ENCODE measurements at places on chromosomes 3 and 15.

DNA sequence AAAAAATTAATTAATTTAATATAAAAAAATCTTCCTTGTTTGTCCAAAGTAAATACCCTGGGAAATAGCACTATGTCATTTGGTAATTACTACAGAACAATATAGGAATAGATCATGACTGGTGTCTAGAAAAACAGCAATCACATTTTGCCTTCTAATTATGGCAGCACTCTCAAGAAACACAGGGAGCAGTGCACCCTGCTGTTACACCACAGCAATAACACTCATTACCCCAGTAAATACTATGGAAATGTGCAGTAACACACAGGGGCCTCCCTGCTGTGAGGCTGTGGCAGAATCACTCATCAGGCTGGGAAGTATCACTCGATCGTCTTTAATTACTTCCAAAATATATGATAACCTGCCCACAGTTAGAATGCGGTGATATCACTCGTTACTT is 646.0 kb downstream of the TUSC7 start:
- H3K27me3 ChIP-seq, result no peaks in the 10 kb centered on the region
- DNase-seq, result no peak
- no peaks in the 10 kb centered on the region for H3K4me1 ChIP-seq
- no peak overlapping the region for H3K4me3 ChIP-seq

GRCh38 chr3:116103868-116104530 is 341.3 kb downstream of the LSAMP start:
- no peak for DNase-seq
- H3K4me1 ChIP-seq, result no peaks in the 10 kb centered on the region
- no peak overlapping the region for H3K27ac ChIP-seq

- no peak for DNase-seq
- H3K27ac ChIP-seq, result no peak overlapping the region
- no peaks in the 10 kb centered on the region for H3K36me3 ChIP-seq
- no peak overlapping the region for H3K4me3 ChIP-seq
- H3K4me1 ChIP-seq, result no peaks in the 10 kb centered on the region
Measured at GRCh38 chr3:138459619-138460535, 25.5 kb downstream of the ESYT3 start.

GRCh38 chr3:166263460-166263859 is 426.2 kb upstream of the BCHE start:
- no peak overlapping the region for H3K27ac ChIP-seq
- no peak for DNase-seq
- H3K36me3 ChIP-seq, result no peaks in the 10 kb centered on the region
- no peaks in the 10 kb centered on the region for H3K4me1 ChIP-seq

DNA sequence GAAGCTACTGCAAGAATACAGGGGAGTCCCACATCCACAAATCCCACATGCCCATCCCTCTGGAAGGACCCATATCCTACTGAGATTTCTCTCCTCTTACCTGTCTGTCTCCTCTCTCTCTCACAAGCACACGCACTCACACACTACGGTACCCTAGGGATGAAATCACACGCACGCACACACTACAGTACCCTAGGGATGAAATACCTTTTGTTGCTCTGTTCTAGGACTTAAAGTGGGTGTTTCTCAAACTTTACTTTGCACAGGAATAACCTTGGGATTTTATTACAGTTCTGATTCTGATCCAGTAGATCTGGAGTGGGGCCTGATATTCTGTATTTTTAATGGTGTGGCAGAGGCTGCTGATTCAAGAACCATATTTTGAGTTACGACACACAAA is 622.2 kb upstream of the ZNF385D start:
- no peaks in the 10 kb centered on the region for H3K4me1 ChIP-seq
- H3K27me3 ChIP-seq, result no peaks in the 10 kb centered on the region
- H3K27ac ChIP-seq, result no peak overlapping the region
- DNase-seq, result no peak
- no peak overlapping the region for H3K4me3 ChIP-seq

DNA sequence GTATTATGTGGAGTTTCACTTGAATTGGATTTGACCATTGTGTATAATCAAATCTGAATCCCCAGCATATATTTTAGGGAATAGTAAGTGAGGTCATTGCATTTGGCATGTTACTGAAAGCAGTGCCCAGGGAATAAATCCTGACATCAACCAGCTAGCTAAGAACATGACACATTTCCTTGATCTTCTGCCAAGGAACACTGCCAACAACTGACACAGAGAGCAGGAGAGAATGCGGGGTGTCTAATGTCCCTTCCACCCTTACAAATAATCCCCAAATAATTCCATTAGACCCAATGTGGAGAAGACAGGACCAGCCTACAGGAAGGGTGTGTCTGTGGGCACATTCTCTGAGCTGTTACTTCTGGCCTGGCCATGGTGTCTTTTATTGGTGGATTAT is 30.6 kb upstream of the UBE3A start:
- H3K36me3 ChIP-seq, result peaks cover 2% of the 10 kb centered on the region
- H3K27ac ChIP-seq, result no peak overlapping the region
- DNase-seq, result no peak
- peaks cover 50% of the 10 kb centered on the region for H3K27me3 ChIP-seq
- peaks cover 4% of the 10 kb centered on the region for H3K4me1 ChIP-seq
- H3K4me3 ChIP-seq, result no peak overlapping the region

GRCh38 chr15:43134157-43134635 is 810 bp downstream of the TMEM62 start:
- H3K4me3 ChIP-seq, result peak overlapping the region; percentile 89
- peak overlapping the region; percentile 95 for H3K27ac ChIP-seq
- H3K27me3 ChIP-seq, result peaks cover 11% of the 10 kb centered on the region
- peaks cover 17% of the 10 kb centered on the region for H3K4me1 ChIP-seq
- DNase-seq, result no peak
